ENCODE measurements at places on chromosomes 7 and 10.

DNA sequence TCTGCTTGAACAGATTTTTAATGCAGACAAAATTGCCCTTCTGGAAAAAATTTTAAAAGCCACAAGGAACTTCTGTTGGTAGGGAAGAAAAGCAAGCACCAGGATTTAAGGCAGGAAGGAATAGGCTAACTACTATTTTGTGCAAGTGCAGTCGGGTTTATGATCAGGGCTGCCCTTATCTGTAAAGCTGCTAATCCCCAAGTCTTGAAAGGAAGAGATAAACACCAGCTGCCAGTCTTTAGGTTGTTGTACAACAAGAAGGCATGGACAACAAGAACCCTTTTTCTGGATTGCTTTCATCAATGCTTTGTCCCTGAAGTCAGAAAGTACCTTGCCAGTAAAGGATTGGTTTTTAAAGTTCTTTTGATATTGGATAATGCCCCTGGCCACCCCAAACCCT, 40.7 kb downstream of the RALA start:
- no peak for DNase-seq

DNA sequence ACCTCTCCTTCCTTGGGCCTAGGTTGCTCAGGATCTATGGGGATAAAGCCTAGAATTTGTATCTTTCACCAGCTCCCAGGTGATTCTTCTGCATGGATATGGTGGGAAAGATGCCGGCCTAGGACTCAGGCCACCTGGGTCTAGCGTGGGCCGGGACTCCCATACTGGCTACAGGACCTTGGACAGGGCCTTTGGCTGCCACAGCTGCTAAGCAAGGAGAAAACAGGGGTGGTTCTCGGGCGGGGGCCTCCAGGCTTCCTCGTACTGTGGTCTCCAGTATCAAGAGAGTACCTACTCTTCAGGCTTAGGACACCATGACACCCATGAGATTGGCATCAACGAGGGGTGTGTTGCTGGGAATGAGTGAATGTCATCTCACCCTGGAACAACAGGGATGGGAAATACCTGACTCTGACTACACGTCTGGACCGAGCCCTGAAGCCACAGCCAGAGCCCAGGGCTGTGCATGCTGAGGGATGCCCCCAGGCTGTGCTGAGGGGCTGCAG, 120.3 kb upstream of the ADAM12 start:
- DNase-seq: no peak

- no peak for DNase-seq
Measured at GRCh38 chr7:145313551-145313950, 477.7 kb upstream of the TPK1 start.

- DNase-seq: no peak
Measured at GRCh38 chr7:141575164-141575563, 24.0 kb downstream of the AGK start.

GRCh38 chr7:44431091-44431608, 59.3 kb downstream of the NUDCD3 start:
- peak; percentile 30 for DNase-seq

DNA sequence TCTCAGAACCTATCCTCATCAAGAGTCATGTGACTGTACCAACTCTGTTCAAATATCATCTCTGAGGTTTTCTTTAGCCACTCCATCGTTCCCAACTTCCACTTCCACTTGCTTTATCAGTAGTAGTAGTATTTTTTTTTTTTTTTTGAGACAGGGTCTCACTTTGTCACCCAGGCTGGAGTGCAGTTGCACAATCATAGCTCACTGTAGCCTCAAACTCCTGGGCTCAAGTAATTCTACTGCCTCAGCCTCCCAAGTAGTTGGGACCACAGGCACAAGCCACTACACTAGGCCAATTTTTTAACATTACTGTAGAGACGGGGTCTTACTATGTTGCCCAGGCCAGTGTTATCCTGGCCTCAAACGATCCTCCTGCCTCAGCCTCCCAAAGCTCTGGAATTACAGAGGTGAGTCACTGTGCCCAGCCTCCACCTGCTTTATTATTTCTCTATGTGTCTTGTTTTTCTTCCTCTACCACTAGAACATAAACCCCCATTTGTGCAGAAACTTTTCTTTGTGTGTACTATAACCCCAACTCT, 5.9 kb downstream of the NCAPG2 start:
- DNase-seq: no peak

- DNase-seq: no peak
Measured at GRCh38 chr7:149880638-149881311, 7.0 kb downstream of the ATP6V0E2 start.

GRCh38 chr10:102112210-102112817, 7.9 kb downstream of the LDB1 start:
- DNase-seq: no peak

DNA sequence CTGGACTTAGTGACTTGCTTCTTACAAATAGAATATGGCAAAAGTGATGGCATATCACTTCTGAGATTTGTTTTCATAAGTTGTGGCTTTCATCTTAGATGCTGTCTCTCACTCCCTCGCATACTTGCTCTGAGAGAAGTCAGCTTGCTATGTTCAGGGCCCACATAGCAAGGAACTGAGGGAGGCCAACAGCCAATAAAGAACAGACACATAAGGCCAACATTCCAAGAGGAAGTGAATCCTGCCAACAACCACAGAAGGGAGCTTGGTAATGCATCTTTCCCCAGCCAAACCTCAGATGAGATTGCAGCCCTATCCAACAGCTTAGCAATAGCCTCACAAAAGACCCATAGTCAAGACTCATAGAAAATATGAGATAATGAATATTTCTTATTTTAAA, 39.2 kb upstream of the DMTF1 start:
- DNase-seq: no peak

DNA sequence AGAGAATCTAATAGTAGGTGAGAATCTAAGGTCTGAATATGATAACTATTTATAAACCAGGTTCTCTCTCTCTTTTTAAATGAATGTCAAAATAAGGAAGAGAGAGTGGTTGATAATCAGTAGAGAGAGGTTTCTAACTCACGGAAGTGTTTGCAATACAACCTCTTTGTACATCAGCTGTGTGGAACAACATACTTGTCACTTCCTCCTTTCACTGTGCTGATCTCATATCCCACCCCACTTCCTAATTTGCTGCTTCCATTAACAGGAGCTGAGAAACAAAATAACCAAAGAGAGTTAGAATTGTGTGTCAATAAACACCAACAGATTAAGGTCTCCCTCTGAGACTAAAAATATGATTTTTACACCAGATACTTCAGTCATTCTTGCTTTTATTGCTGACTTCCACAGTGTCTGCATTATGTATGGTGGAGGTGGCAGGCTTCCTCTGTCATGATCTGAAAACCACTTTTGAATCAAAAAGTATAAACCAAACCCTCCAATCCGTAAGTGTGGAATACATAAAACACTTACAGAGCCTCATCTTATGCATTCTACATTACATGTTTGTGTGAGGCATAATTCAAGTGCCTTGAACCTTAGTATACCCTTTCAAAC, 25.0 kb downstream of the CACUL1 start:
- DNase-seq: no peak

DNA sequence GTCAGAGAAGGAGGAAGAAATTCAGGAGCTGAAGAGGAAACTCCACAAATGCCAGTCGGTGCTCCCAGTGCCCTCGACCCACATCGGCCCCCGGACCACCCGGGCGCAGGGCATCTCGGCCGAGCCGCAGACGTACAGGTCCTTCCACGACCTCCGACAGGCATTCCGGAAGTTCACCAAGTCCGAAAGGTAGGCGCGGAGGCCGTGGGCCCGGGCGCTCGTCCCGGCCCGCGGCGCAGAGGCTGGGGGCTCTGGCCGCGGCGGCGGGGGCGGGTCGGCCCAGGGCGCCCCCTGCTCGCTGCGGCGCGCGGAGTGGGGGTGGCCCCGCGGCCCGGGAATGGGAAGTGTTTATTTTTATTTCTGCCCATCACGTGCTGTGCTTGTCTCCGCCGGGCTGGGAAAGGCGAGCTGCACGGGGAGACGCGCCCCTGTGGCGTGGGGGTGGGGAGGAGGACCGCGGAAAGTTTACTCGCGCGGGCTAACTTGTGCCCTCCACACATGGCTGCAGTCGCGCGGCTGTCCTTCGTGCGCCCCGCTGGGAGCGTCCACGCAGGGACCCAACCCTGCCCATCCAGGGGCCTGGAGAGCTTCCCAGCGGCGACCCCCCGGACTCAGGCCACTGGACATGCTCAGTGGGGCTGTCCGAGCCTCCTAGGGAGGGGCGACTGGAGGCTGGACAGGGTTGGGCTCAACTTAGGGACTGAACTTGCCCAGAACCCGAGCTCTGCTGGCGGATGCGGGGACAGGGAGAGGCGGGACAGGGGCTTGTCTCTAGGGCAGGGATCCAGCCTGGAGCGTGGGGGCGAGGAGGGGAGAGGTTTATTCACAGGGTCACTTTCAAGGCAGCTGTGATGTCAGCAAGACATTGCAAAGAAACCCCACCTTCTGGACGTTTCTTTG, 82.6 kb upstream of the PRKG1 start:
- no peak for DNase-seq

GRCh38 chr7:141393056-141393455, 158.2 kb upstream of the AGK start:
- DNase-seq: no peak

- no peak for DNase-seq
Measured at GRCh38 chr7:157320608-157320980, 16.2 kb upstream of the DNAJB6 start.

DNA sequence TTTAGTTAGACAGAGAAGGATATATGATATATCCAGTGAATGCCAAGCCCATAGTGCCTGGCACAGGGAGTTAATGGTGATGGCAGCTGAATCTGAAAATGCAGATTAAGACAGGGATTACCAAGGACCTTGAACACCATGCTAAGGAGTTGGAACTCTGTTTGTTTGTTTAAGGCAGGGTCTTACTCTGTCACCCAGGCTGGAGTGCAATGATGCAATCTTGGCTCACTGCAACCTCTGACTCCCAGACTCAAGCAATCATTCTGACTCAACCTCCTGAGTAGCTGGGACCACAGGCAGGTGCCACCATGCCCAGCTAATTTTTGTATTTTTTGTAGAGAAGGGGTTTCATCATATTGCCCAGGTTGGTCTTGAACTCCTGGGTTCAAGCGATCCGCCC, 1.6 kb downstream of the AKR1D1 start:
- no peak for DNase-seq

DNA sequence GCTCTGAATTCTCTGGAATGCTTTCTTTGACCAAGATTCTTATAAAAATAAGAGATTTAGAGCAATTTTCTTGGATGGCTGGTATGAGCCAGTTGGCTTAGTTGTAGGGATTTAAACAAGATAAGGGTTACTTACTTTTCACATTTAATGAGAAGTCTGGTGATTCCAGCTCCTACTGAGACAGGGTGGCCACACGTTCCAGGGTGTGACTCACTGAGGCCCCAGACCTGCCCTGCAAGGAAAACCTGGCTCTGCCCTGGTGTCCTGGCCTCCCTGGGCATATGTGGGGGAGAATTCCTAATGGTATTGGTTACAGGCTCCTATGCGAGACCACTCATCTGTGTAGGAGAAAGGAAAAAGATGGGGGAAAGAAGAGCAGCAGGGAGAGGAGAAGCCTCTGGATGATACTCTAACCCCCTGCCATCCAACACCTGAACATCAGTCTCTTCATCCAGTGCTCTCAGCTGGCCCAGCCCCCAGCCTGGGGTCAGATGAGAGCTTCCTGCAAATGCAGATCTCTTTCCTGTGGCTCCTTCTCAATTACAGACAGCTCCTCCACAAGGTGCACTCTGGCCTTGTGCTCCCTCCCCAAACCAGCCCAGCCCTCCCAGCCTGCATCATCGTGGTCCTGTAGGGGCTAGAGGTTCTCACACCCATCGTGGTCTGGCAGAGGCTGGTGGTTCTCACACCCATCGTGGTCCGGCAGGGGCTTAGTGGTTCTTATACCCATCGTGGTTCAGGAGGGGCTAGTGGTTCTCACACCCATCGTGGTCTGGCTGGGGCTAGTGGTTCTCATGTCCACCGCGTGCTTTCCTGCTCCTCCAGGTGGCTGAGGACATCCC, 139.9 kb downstream of the EGFR start:
- no peak for DNase-seq

- no peak for DNase-seq
Measured at GRCh38 chr10:103199488-103199887, 6.4 kb upstream of the NT5C2 start.

- peak; percentile 78 for DNase-seq
Measured at GRCh38 chr7:76262683-76263402, 39.6 kb upstream of the HSPB1 start.

DNA sequence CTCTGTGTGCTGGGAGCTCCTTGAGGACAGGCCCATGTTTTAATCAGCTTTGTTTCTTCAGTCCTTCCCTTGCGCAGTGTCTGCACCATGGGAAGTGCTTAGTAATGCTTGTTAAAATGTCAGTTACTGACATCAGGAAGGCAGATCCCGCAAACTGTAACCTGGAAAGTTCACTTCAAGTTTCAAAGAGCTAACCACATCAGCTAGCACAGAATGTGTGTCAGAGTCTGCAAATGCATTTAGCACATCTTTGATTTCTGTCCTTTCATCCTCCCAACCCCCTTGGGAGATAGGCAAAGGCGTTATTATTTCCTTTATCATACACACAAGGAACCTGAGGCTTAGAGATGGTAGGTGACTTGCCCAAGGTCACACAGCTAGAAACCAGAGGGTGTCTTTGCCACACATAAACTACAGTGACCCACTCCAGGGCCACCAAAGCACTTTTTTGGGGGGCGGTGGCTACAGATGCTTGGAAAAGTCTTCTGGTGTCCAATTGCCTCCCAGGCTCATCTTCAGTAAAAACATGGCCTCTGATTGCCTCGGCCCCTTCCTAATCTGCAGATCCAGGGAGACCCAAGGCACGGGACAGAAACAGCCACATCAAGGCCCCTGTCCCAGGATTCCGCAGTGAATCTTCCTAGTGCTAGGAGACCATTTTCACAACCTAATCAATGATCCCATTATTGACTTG, 116.2 kb upstream of the GPR26 start:
- no peak for DNase-seq

DNA sequence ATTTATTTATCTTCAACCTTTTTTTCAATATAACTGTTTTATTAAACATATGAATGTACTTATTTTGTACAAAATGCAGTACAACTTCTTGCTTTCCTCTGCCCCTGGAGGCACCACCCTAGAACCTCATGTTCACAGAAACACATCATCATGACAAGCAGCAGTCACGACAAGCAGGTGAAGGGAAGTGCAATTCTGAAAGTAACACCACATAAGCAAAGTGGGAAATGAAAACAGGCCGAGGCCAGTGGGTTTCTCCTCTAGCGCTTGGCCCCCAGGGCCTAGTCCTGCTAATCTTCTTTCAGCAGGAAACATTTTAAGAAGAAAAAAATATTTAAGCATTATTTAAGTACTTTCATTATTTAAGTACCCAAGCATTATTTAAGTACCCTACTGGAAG, 598.1 kb downstream of the SH2D4B start:
- DNase-seq: no peak

- DNase-seq: no peak
Measured at GRCh38 chr7:155578016-155578415, 31.7 kb upstream of the CNPY1 start.

- DNase-seq: no peak
Measured at GRCh38 chr10:60732807-60733516, 45.3 kb upstream of the CDK1 start.

- DNase-seq: no peak
Measured at GRCh38 chr7:87375662-87376435, 30.4 kb downstream of the CROT start.
